ENCODE measurements at places on chromosomes 16 and 17. TPM values are rescaled to one million over a fixed set of nuclear protein-coding genes. Genes with fewer than 3 reads are reported as not detected.

DNA sequence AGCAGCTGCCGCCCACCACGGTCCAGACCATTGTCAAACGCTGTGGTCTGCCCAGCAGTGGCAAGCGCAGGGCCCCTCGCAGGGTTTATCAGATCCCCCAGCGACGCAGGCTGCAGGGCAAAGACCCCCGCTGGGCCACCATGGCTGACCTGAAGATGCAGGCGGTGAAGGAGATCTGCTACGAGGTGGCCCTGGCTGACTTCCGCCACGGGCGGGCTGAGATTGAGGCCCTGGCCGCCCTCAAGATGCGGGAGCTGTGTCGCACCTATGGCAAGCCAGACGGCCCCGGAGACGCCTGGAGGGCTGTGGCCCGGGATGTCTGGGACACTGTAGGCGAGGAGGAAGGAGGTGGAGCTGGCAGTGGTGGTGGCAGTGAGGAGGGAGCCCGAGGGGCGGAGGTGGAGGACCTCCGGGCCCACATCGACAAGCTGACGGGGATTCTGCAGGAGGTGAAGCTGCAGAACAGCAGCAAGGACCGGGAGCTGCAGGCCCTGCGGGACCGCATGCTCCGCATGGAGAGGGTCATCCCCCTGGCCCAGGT lies 13.0 kb downstream of the SLC52A1 start:
- no peaks in the 10 kb centered on the region for H3K4me1 ChIP-seq
- H3K27me3 ChIP-seq = no peaks in the 10 kb centered on the region
- H3K27ac ChIP-seq = no peak overlapping the region
- H3K4me3 ChIP-seq = no peak overlapping the region
- H3K36me3 ChIP-seq = peaks cover 12% of the 10 kb centered on the region

GRCh38 chr16:641326-642188 lies at the start of gene MCRIP2:
Gene MCRIP2 (plus strand): TSS chr16:641828. CDS start chr16:641992, 164 bp downstream.
- H3K27ac ChIP-seq = peak within 1 kb of the TSS; percentile 81
- no peaks in the 10 kb centered on the region for H3K36me3 ChIP-seq
- H3K4me3 ChIP-seq = peak within 1 kb of the TSS; percentile 77
- peak; percentile 91 for DNase-seq
- H3K4me1 ChIP-seq = no peaks in the 10 kb centered on the region
- no peaks in the 10 kb centered on the region for H3K27me3 ChIP-seq

GRCh38 chr16:51248217-51248616 lies 97.1 kb upstream of the SALL1 start:
- no peaks in the 10 kb centered on the region for H3K27me3 ChIP-seq
- no peaks in the 10 kb centered on the region for H3K36me3 ChIP-seq
- no peaks in the 10 kb centered on the region for H3K4me1 ChIP-seq

- no peak overlapping the region for H3K27ac ChIP-seq
- peaks cover 33% of the 10 kb centered on the region for H3K36me3 ChIP-seq
- no peaks in the 10 kb centered on the region for H3K4me1 ChIP-seq
These were observed 171.7 kb downstream of the MRTFB start for GRCh38 chr16:14242769-14243168.

DNA sequence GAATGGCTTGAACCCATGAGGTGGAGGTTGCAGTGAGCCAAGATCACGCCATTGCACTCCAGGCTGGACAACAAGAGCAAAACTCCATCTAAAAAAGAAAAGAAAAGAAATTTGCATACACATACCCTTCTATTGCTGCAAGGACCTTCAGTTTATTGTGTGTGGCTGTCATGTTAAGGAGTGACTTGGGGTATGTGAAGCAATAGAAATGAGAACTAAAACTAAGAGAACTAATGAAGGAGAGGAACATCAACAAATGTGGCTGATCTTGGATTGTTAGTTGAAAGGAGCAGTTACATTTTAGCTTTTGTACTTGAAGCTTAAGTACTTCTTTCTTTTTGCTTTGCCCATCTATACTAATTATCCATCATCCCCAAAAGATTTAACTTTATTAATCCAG lies 12.7 kb upstream of the NSRP1 start:
- H3K4me3 ChIP-seq = no peak overlapping the region
- H3K4me1 ChIP-seq = no peaks in the 10 kb centered on the region
- no peak for DNase-seq
- no peak overlapping the region for H3K27ac ChIP-seq
- no peaks in the 10 kb centered on the region for H3K27me3 ChIP-seq
- H3K36me3 ChIP-seq = no peaks in the 10 kb centered on the region

- no peak overlapping the region for H3K27ac ChIP-seq
- no peak overlapping the region for H3K4me3 ChIP-seq
- DNase-seq = no peak
- no peaks in the 10 kb centered on the region for H3K27me3 ChIP-seq
- no peaks in the 10 kb centered on the region for H3K36me3 ChIP-seq
These were observed 23.2 kb upstream of the TEKT3 start for GRCh38 chr17:15364615-15365014.

DNA sequence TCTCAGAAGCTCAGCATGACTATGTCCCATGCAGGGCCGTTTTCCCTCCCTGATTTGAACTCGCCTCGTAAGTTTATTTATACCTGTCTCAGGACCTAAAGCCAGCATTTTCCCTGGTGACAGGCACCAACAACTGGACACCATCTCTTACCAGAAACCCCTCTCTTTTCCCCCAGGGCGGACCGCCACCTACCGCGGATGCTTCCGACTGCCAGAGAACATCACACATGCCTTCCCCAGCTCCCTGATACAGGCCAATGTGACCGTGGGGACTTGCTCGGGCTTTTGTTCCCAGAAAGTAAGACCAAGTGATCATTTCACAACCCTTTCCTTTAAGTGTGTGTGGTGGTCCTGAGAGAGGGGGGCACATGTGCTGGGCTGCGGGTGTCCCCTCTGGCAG lies 24.7 kb downstream of the WSCD1 start:
- no peak overlapping the region for H3K4me3 ChIP-seq
- H3K27ac ChIP-seq = no peak overlapping the region
- H3K4me1 ChIP-seq = no peaks in the 10 kb centered on the region
- H3K27me3 ChIP-seq = no peaks in the 10 kb centered on the region
- no peaks in the 10 kb centered on the region for H3K36me3 ChIP-seq
- DNase-seq = no peak

GRCh38 chr16:66474750-66475199 lies 47.7 kb downstream of the BEAN1 start:
- DNase-seq = peak; percentile 30
- H3K36me3 ChIP-seq = no peaks in the 10 kb centered on the region
- H3K4me3 ChIP-seq = no peak overlapping the region
- H3K27me3 ChIP-seq = peaks cover 29% of the 10 kb centered on the region

TUFM gene
- 115 TPM for total RNA-seq

SHISA9 gene
- 6.0 TPM for total RNA-seq

KRT37 gene
- total RNA-seq = not detected

SCNN1G gene
- not detected for total RNA-seq

SLFN12L gene
- 0.27 TPM for total RNA-seq
